ENCODE measurements at places on chromosomes 1 and 21.

DNA sequence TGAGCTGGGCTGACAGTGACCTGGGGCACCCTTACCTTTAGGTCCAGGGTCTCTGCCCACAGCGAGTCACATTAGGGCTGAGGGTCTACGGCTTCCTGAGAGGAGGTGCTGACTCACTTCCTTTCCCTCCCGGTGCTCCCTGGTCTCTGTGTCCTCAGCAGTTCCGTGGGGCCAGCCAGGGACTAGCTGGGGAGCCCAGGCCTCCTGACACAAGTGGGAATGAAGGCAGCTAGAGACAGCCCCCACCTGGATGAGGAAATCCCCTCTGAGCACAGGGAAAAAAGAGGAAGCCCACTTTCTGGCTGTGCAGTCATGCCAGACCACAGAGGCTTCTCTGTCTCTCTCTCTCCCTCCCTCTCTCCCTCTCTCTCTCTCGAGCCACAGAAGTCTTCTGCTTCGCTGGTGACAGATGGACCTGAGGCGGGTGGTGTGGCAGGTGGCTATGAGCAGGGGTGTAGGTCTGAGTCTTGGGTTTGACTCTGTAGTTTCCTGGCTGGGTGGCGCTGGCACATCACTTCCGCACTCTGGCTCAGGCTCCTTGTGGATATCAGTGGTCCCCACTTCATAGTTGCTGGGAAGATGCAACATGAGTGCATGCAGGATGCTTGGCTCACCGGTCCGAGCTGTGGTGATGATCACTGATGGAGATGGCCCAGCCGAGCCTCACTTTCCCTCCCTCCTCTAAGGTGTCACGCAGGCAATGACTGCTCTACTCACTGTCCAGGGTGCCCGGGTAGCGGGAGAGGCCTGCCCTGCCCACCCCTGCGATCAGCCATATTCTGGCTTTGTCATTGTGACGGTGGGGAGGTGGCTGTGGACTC is 3.5 kb downstream of the SLC66A1 start:
- no peak for DNase-seq

GRCh38 chr1:70720109-70720508 is 309.0 kb downstream of the CTH start:
- no peak for DNase-seq

DNA sequence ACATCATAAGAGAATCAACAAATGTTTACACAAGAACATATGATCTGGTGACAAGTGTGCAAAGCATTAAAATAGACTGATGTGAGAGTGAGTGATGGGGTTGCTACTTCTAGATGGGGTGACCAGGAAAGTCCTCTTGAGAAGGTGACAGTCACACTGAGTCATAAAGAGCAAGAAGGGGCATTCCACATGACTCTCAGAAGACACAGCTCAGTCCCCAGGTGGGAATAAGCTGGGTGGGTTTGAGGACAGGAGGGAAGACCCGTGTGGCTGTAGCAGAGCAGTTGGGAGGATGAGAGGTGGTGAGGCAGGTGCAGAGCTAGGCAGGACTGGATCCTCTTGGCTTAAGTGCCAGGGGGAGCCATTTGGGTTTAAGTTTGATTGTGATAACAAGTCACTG is 53.1 kb downstream of the TNR start:
- no peak for DNase-seq

DNA sequence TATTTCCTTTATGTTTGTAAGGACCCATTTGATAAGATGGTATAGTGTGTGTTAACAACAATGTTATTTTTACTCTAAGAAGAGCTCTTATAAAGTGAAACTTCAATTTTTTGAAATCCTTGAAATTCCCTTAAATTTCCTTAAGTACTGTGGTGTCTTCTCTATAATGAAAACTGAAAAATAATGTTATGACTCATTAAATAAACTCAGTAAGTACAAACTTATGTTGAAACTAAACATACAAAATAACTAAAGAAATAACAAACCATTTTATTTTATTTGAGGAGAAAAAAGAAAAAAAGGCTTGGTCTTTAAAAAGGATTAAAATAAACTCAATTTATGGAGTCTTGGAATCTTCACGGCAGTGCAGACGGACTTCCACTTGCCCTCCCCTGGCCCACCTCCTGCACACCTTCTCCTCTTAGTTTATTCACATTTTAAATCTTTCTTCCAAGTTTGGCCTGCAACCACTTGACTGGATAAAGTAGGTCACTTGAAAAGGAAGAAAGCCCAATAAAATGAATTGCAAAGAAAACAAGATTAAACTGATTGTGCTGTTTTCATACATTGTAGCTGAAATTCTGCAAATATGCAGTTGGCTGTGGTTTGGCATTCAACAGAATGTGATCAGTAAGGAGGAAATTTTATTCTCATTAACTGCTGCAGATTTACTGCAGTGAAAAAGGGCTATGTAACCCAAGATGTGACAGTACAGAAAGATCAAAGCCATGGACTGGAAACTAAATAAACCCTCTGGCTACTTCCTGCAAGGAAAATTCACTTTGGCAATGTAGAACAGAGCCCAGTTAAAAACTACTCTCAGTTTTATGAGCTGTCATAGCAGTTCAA is 48.5 kb upstream of the SCYL3 start:
- peak; percentile 43 for DNase-seq

- DNase-seq: no peak
These were observed 74.7 kb upstream of the OLIG2 start for GRCh38 chr21:32951041-32951440.

GRCh38 chr1:232810856-232811255 is 5.6 kb downstream of the MAP10 start:
- no peak for DNase-seq

DNA sequence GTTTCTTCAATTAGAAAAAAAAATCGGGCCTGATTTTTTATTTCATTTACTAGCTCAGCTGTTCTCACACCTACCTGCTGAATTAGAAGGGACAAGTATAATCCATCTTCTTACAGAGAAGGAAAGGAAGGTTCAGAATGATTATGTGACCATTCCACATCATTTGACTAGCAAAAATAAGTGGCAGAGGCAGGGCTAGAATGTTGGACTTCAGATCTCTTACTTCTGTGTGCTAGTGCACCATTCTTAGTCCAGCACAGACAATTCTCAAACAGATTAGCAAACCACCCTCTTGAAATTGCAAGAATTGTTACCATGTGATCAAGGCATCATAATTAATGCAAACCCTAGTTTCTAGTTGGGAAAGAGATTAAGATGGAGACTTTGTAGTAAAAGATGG is 32.7 kb downstream of the CTH start:
- DNase-seq: no peak

DNA sequence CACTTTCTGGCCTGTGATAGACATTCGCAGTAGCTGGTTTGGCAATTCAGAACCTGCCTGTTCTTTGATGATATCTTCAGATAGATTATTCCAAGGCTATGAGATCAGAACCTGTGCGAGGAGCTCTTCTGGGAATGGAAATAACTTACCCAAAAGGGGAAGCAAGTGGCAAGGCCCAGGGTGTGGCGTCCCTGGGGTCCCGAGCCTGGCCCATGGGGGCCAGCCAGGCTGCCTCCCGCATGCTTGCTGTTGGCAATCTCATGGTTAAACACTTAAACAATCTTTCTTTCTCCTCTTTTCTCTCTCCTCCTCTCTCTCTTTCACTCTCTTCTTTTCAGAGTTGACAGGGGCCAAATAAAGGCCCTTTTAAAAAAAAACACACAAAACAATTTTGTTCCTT is 108.1 kb downstream of the RNF220 start:
- no peak for DNase-seq

GRCh38 chr1:224106568-224107281 is 7.2 kb upstream of the FBXO28 start:
- peak; percentile 24 for DNase-seq
